ENCODE measurements at places on chromosomes 12 and 14. TPM values are rescaled to one million over a fixed set of nuclear protein-coding genes. Genes with fewer than 3 reads are reported as not detected.

SUOX gene
- 32.3 TPM for total RNA-seq

HOXC6 gene
- total RNA-seq: 4.5 TPM

PTPRB gene
- total RNA-seq: 11.6 TPM

TAS2R31 gene
- 2.4 TPM for total RNA-seq

PAX9 gene
- total RNA-seq: not detected

TMEM119 gene
- 1.1 TPM for total RNA-seq

SMOC1 gene
- total RNA-seq: 2.8 TPM

ACSS3 gene
- 29.9 TPM for total RNA-seq

TGFB3 gene
- 13.1 TPM for total RNA-seq

LRRC43 gene
- 1.1 TPM for total RNA-seq

CYP27B1 gene
- total RNA-seq: 0.92 TPM

FGF23 gene
- total RNA-seq: not detected
